ENCODE measurements at places on chromosomes 1 and 21. TPM values are rescaled to one million over a fixed set of nuclear protein-coding genes. Genes with fewer than 3 reads are reported as not detected.

The STMN1 gene
- total RNA-seq = 106 TPM

The MIXL1 gene
- total RNA-seq = 0.10 TPM

The CCDC24 gene
- 5.7 TPM for total RNA-seq

The A3GALT2 gene
- total RNA-seq = not detected

The BCAN gene
- total RNA-seq = 0.24 TPM

The CFHR4 gene
- total RNA-seq = not detected

The CD84 gene
- total RNA-seq = not detected

The CD55 gene
- 121 TPM for total RNA-seq

The GBP2 gene
- 52.7 TPM for total RNA-seq

The SLAMF9 gene
- not detected for total RNA-seq

GRCh38 chr1:165063181-165063965 lies 293.1 kb downstream of the LMX1A start:
- DNase-seq = no peak

DNA sequence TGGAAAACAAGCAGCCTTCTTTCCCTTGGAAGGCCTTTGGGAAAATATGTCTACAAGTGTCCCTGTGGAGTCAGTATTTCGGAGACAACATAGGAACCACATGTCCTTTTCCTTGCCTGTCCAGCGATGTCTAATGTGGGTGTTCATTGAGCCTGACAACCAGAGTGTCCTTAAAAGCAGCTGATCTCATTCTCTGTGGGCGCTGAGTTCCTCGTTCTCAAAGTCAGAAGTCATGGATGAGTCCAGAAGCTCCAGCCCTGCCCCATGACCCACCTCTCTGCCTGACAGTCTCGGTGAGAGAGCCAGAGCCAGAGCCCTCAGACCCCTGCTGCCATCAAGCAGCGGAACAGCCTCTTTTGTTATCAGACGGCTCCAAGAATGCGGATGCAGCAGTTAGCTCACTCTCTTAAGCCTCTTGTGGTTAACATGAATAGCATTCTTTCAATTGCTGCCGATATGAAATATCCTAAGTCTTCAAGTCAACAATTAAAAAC lies 329.2 kb downstream of the TGFB2 start:
- DNase-seq = no peak

GRCh38 chr1:247370786-247371732 lies 39.4 kb upstream of the ZNF496 start:
- DNase-seq = no peak

- DNase-seq = no peak
Measured at GRCh38 chr1:21217812-21218596, 41.3 kb upstream of the EIF4G3 start.

DNA sequence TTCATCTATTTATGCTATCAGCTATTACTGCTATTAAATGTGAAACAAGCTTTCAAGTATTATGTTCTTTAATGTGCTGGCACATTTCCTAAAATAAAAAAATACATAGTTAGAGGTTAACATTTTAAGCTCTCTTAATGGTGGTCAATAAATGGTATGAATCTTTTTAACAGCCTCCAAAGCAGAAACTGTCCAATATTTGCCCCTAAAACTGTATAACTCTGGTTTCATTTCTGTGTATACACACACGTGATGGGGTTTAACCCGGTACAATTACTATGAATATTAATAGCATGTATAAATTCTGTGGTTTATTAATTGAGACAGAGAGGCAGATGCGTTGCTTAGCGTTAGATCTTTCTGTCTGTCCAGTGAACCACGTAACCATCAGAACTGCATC lies 2.2 kb downstream of the ESRRG start:
- DNase-seq = no peak

DNA sequence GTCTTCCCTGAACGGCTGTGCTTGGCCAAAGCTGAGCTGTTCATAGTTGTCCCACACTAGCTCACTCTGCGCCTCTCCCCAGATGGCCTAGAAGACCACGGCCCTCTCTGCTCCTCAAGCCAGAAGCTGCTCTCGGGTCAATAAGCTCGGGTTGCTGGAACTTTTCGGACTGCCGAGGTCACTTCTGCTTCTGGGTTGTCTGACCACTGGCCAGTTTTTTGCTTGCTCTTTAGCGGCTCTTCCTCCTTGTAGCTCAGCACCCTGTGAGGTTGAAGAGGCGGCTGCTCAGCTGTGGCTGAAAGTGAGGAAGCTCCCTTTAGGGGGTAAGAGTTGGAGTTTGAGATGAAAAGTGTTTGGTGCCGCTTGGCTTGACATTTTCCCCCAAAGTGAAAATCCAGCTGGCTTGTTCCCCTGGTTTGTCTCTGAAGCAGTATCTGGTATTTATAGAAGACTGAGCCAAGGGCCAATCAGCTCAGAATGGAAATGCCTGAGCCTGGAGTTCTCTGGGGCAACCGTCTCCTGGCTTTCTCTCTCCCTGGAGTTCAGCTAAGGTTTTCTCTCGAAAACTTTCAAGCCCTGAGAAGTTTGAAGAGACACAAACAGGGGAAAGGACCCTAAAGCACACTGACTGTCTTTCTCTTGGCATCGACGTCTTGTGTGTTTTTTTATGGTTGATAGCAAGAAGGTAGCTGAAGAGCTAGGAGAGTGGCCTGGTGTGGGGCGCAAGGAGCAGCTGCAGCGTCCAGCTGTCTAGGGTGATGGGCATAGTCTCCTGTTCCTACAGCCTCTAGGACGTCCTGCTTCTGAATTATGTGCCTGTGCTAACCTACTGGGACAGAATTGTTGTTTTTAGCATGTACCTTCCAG lies 72.0 kb downstream of the SYT6 start:
- no peak for DNase-seq

DNA sequence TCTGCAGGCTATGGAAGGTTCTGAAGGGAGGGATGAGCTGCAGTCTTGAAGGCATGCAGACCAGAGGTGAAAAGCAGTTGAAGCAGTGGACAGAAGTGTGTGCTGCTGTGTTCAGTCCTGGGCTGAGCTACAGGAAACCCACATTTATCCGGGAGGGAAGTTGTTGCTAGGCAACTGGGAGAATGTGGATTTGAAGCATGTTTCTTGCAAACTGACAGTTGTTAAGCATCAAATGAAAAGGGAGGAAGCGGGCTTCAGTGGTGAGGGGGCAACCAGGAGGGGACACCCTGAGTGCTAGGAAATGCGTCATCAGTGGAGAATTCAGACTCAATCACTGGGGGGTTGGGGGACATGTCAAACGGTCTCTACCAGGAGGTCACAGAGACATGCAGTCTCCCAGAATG lies 28.7 kb downstream of the ABCA4 start:
- peak; percentile 99 for DNase-seq

DNA sequence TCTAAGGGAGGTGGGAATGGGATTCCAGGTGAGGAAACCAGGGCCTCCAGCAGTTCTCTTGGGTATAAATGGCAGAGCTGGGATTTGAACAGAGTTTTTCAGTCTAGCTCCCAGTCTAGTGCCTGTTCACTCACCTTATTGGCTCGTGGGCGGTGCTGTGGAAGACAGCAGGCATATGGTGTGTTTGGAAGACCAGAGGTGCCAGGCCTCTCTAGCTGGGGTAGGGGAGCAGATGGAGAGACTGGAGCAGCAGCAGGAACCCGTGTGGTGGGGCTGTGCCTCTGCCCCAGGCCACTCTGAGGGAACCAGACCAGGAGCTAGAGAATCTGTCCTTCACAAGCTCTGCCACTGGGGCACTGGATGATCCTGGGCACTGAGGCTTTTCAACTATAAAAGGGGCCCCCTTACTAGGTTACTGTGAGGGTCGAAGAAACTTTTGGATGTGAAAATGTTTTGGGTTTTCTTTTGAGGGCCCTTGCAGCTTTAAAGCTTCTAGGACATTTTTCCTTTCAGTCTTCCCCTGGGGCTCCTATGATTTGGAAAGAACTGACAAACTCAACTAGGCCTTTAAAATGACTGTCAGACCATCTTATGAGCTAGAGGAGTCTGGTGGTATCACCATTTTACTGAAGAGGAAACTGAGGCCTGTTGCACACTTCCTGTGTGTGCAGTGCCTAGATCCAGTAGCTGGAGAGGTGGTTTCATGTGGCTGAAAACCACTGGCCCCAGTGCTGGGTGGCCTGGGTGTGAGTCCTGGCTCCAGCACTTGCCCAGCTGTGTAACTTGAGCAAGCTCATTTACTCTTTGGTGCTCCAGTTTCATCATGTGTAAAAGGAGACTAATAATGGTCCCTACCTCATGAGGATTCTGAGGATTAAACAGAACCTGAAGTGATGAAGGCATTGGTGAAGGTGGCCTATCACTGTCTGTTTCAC lies 6.1 kb downstream of the DMRTB1 start:
- no peak for DNase-seq

DNA sequence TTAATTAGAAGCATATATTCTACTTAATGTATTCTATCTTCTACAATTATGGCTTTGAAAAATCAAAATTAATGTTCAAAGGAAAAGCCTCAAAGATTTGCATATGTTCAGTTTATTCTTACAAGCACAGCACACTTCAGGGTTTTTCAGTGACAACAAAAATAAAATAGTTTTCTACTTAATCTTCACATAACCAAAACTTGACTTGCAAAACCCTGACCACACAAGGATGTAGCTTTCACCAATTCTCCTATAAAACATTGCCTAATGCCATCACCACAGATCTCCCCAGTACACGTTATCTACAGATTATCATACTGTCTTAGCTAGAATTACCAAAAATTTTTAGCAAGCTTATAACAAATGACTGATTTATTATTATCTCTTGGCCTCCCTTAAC lies 23.3 kb downstream of the LPAR3 start:
- no peak for DNase-seq

GRCh38 chr1:16078925-16079656 lies 5.6 kb upstream of the FAM131C start:
- DNase-seq = no peak

GRCh38 chr1:198633675-198634121 lies 5.1 kb upstream of the PTPRC start:
- DNase-seq = no peak
